Activated CD8-positive, alpha-beta memory T cell treated with anti-CD3 and anti-CD28 coated beads, Interleukin-2, amount 50 U/mL, for 4 hours (primary cell): ENCODE measurements at places on chromosomes 3 and 15.

- DNase-seq, result no peak
These were observed 5.9 kb downstream of the MEIS2 start for GRCh38 chr15:37094333-37094914.

DNA sequence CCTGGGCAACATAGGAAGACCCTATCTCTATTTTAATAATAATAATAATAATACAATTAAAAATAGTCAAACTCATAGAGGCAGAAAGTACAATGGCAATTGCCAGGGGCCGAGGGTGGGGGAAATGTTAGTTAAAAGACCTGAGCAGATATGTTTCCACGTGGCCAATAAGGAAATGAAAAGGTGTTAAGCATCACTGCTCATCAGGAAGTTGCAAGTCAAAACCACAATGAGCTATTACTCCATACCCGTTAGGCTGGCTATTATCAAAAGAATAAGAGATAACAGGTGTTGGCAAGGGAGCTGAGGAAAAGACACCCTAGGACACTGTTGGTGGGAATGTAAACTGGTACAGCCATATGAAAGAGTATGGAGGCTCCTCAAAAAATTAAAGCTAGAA is 60.4 kb upstream of the PRSS50 start:
- no peak for DNase-seq

DNA sequence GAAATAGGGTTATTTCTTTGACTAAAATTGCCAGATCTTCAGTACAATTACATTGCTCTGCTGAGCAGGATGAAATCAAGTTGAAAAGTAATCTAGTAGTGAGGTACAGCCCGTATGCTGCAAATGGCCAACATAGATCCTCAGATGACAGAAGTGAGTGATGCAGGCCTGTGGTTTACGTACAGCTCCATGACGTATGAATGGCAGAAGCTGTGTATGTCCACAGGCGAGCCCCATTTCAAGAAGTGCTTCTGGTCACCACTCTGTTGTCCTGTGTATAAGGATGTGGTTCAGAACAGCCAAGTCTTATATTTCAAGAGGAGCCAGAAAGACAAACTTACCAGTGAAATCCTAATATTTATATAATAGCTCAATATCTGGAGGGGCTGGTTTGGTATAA is 9.2 kb downstream of the CD86 start:
- DNase-seq, result no peak

DNA sequence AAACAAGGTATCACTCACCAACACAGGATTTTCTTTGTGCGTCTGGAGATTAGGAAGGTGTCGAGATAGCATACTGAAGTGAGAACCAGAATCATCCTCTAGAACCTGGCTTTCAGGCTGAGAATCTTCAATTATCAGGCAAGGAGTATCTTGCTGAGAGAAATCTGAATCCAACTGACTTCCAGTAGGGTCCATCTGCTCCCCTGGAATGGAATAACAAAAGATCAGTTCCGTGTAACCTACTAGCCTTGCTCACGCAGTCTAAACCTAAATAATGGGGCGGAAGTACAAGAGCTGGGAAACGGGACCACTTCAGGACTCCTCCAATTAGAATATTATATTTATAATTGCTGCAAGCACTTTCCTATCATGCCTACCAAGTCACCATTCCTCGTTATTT is 690 bp downstream of the TP53BP1 start:
- DNase-seq, result no peak

GRCh38 chr15:90382320-90382719 is 5.7 kb upstream of the IQGAP1 start:
- no peak for DNase-seq

- no peak for DNase-seq
These were observed 66.8 kb downstream of the CMSS1 start for GRCh38 chr3:99884484-99884883.

GRCh38 chr3:157282261-157283191 is 122.6 kb upstream of the CCNL1 start:
- DNase-seq, result no peak

DNA sequence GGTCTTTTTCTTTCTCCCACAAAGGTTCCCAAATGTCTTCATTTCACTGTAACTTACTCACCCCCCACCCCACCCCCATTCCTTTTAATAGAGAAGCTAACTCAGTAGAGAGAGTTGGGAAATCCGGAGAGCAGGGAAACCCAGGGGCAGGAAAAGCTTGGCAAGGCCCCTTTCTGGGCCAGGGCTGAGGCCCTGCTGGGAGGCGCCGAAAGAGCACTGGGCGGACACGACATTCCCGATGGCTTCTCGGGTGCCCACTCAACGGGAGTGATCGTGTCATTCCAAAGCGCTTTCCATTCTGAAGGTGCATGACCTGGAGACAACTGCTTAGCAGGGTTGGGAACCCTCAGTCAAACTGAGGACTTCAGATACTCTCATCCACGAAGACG is 1.6 kb upstream of the DALRD3 start:
- DNase-seq, result no peak

- DNase-seq, result no peak
These were observed 65.4 kb downstream of the TFRC start for GRCh38 chr3:196016485-196016884.

DNA sequence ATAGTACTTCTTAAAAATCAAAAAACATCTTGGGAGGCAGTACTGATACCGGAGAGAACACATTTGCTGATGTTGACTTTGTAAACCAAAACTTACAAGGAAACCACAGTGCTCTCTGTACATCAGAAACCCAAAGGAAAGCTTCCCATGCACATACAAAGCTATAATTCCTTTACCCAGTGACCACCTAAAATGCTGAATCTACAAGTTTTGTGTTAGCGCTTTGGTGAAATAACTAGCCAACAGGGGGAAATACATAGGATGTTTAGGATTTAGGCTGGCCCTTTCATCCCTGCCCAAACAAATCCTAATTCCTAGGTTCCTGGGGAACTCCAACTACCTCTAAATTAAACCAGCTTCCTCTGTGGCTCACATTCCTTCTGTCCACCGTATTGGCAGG is 15.3 kb upstream of the SPG21 start:
- DNase-seq, result no peak

GRCh38 chr3:197802779-197803459 is 11.9 kb downstream of the LRCH3 start:
- DNase-seq, result no peak

DNA sequence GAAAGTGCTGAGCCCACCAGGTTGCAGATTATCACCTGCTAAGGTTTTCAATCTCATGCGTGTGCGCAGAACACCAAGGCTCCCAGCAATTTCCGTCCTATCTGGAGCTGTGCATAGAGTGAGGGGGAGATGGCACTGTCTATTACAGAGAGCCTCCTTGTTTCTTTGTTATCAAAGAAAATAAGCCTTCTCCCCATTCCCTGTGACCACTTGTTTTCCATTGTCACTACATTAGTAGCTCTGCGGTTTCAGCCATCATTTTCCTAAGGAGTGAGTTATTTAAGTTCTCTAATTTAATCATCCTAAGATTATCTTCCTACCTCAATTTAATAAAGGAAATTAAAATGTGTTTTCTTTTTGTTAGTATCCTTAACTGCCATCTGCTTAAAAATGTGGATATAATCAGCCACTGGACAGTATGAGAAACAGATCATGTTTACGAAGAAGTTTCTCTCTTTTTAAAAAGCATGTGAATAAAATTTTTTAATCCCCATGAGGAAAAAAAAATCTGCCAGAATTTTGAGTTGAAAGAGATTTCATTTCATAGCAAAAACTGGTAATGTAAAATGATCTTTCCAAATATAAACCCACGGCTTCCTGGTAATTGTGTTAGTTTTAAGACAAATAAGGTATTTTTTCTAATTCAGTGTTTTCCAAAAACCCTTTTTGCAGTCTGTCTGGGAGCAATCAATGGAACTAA is 172.3 kb upstream of the UBE2E1 start:
- no peak for DNase-seq

- no peak for DNase-seq
These were observed 10.1 kb downstream of the PDCD6IP start for GRCh38 chr3:33808559-33808958.

GRCh38 chr3:186589121-186589520 is 18.6 kb downstream of the DNAJB11 start:
- DNase-seq, result no peak

GRCh38 chr15:62841269-62841628 is 201.3 kb upstream of the TPM1 start:
- DNase-seq, result no peak

GRCh38 chr3:138173769-138174420 is 826 bp downstream of the DBR1 start:
- DNase-seq, result no peak

DNA sequence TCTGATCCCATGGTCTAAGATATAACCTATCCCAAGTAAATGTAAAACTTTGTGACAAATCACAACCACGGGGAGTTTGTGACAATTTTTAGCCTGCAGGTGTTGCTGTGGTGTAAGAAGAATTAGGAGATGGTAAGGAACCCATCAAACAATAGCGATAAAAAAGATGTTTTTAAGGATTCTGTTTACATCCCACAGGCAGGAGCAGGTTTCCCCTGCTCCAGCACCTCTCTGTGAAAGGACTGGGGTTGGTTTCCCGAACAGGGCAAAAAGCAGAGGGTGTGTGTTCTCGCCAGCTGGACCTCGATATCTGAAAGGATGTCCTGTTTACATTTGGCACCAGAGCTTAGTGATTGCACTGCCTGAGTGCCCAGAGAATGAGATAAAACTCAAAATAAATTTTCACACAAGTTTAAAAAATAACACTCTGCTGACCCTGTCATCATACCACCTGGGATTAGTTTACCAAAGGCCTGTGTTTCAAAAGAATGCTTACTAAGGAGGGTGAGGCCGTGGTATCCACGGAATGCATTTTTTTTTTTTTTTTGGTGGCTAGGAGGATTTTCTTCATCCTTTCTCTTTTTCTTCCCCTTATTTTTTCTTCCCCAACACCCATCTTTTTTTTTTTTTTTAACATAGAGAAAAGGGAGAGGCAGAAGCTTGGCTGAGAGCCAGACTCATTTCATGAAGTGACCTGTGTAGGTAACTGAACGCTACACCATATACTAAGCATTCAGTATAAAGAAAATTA is 151.8 kb upstream of the DPH6 start:
- no peak for DNase-seq

DNA sequence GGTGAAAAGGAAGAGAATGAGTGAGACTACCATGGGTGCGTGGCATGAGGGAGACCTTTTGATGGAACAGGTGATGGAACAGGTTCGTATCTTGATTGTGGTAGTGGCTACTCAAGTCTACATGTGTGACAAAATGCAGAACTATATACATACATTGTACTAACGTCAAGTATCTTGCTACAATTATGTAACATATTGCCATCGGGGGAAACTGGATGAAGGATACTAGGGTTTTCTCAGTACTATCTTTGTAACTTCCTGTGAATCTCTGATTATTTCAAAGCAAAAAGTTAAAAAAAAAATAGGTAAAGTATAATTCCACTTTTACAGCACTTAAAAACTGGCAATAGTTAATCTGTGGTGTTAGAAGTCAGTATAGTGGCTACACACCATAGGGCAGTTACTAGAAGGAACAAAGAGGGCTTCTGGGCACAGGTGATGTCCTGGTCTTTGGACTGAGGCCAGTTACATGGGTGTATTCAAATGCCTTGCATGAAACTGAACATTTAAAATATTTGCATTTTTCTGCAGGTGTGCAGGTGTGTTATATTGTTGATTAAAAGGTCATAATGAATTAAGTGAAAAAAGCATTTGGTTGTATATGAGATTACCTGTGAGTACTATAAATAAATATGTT is 61.4 kb downstream of the LRRK1 start:
- no peak for DNase-seq

- DNase-seq, result no peak
These were observed 444.0 kb downstream of the FOXP1 start for GRCh38 chr3:71139496-71139895.
